ENCODE measurements at places on chromosomes 3 and 15.
A peak's percentile ranks its signal among the peaks of the same experiment; 100 is the strongest.

DNA sequence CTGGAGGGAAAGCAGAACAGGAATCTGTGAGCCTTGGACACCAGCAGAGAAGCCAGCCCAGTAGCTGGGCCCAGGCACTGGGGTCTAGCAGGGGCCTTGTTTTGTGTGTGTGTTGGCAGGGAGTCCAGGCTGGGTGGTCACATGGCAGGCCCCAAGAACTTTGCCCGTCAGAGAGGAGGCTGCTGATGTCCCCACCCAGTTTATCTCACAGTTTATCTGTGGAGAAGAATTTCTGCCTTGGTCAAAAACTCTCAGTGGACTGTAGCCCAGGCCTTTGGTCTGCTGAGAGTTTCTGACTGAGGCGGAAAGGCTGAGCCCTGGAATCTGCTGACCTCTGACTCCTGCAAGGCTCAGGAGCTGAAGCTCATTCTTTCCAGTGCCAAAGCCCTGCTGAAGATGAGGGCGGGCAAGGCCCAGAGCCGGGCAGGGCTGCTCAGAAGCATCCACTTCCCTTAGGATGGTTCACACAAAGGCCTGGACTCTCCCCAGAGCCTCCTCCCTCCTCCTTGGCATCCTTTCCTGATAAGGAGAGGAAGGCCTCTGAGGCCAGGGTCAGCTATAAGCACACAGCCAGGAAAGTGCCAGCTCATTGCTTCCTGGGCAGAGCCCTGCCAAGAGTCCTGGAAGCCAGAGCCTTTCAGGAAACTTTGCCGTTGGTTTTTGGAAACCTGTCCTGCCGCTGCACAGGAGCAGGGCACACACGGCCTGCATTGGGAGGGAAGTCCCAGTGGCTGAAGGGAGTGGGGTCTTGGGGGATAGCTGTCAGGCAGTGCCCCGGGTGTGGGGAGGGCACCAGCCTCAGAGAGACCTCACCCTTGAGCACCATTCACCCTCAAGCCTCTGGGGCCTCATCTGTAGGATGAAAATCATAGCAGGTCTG lies 37.2 kb upstream of the SLCO2A1 start:
- no peak for DNase-seq

DNA sequence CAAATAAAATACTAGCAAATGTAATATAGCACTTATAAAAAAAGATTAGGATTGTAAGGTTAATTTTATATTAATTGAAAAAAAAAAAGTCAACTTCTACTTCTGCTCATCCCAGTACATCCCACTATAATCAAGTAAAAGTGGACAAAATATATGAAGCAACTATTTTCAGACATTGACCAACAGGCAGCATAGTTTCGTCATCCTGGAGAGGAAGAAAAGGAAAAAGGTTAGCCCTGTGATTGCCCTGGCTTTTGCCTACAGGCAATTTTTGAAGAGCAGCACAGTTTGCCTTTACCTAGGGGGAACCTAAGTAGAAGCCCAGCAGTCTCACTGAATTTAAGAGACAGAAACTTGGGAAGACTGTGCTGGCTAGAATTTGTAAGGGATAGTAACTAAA lies 52.2 kb upstream of the ACTC1 start:
- DNase-seq: no peak

DNA sequence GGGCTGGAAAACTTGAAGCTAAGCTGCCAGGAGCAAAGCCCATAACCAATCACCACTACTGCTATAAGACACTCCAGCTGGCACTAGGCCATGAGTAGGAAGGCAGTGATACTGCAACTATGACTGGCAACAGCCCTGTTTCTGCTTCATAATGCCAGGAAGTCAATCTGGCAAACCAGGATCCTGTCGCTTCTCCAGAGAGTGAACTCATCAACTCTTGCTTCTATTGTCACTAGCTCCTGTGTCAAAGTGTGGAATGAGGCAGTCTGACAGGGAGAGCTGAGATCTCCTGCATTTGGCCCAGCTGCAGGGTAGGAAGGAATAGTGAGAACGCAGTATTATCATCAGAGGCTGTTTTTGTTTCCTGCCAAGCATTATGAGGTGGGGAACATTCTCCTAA lies 105.3 kb downstream of the CTNNB1 start:
- DNase-seq: no peak

- DNase-seq: peak; percentile 17
Observed at GRCh38 chr3:134312873-134313846, 61.1 kb downstream of the AMOTL2 start.

DNA sequence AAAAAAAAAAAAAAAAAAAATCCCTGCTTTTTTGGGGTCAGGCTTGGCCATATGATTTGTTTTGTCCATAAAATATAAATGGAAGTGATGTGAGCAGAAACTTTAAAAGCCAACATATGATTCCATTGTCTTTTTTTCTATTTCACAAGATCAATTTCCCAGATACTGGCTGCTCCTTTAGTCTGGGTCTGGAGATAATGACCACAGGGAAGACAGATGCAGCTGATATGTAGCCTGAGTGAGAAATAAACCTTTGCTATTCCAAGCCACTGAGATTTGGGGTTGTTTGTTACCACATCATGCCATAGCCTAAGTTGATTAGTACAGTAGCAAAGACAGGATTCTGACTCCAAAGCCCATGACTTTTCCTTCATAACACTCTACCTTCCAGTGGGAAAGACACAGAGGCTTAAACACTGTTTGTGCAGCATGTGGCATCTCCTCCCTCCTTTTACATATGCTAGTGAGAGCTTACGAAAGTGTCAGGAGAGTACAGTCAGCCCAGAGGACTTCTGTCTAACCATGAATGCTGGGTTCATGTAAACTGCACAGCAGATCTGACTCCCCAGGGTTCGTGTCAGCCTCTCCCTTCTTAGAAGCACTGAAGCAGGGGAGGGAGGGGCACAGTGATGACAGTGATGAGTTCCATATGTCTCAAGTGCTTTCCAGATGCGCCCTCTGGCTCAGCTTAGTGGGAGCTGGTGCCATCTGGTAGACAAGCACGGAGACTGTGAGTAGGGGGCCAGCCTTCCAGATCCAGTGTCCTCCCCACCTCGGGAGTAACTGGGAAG lies 36.7 kb upstream of the SLC7A14 start:
- DNase-seq: no peak

GRCh38 chr3:118181274-118181673 lies 853.4 kb downstream of the IGSF11 start:
- DNase-seq: no peak

- no peak for DNase-seq
Observed at GRCh38 chr3:39222939-39223338, 30.5 kb upstream of the XIRP1 start.

DNA sequence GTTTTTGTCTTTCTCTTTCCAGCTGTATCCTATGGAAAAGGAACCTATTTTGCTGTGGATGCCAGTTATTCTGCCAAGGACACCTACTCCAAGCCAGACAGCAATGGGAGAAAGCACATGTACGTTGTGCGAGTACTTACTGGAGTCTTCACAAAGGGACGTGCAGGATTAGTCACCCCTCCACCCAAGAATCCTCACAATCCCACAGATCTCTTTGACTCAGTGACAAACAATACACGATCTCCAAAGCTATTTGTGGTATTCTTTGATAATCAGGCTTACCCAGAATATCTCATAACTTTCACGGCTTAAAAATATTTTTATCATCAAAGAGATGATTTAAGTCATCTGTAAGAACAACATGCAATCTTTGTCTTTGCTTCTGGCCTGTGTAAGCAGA lies 44.9 kb upstream of the PARP14 start:
- no peak for DNase-seq

- no peak for DNase-seq
Observed at GRCh38 chr15:87579537-87579936, 677.0 kb downstream of the NTRK3 start.

DNA sequence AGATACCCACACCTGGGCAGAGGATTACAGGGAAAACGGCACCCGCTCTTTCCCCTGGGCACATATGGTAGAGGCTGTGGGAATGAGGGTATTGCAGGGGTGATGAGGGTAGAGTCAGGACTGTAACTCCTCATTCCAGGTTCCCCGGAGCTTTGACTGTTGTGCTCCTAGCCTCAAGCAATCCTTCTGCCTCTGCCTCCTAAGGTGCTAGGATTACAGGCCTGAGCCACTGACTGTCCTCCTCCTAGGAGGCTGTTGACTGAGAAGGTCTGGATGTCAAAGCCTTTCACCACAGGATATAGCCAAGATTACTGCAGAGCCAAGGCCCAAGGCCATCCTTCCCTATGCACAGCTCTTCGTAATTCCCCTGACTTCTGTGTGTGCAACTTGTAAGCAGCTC lies 1.1 kb upstream of the MPI start:
- no peak for DNase-seq

DNA sequence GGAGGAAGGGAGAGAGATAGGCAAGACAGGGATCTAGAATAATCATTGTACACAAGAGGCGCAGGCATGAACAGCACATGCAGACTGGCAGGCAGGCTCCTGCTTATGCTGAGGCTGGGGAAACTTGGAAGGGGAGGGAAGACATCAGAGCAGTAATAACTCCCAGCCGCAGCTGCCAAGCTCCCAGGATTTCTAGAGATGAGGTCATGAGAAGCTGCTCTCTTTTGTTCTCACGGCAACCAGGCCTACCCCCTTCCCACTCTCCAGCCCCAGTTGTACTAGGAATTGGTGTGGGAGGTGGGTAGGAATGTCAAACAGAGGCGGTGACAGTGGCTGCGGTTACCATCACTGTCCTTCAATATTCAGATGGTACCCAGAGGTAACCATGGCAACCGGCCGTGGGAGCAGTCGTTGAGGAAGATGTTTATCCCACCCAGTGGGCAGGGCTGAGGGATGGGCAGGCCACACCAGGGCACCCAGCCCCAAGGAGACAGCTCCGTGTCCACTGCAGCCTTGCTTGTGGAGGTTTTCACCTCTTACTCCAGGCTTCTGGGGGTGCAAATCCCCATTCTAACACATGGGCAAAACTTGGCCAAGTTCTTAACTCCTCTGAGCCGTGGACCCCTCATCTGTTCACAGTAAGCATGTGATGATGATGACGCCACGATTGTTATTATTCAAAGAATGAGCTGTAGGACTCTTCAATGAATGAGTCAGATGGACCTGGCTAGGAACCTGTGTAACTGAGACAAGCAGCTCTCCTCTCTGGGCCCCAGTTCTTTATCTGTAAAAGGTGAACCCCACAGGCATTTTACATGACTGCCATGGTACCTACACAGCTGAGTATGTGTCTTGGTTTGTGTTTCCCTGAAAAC lies 360.8 kb upstream of the PROK2 start:
- DNase-seq: no peak

DNA sequence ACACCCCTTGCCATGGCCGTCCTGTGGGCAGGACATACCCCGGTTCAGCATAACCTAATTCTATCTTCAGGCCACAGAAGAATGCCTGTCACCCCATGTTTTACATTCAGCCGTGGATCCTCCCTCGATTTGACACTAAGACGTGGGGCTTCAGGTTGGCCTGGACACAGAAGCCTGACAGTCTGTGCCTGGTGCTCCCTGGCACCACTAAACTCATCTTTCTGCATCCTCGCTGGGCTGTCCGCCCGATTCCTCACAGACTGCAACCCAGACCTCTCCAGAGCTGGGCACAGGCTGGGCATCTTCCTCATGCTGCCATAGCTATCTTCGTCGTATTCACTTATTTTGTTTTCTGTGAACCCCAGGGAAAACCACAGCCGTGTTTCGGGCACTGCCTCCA lies 117.8 kb upstream of the IQSEC1 start:
- DNase-seq: no peak

DNA sequence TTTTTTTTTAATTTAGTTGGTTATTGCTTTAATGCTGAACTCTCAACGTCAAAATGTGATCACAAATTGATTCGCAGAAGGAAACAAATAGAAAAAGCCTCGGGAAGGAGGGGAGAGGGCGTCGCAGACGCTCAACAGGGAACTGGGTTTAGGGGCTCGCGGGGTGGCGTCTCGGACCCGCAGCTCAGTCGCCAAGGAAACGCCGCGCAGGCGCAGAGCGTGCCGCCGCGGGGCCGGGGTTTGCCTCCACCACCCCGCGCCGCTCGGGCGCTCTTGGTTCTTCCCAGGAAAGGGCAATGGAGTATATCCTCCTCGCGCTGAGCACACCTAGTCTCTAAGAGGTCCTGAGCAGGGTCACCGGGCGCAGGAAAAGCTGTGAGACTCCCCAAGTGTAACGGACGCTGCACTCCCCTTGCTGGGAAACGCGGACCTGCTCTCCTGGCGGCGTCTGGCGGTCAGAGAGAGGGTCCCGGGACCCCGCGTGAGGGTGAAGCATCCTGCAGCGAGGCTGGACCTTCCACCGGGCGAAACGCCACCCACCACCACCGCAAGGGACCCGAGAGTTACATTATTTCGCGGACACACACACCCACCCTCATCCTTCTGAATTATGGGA lies 753 bp downstream of the PLCH1 start:
- DNase-seq: no peak

DNA sequence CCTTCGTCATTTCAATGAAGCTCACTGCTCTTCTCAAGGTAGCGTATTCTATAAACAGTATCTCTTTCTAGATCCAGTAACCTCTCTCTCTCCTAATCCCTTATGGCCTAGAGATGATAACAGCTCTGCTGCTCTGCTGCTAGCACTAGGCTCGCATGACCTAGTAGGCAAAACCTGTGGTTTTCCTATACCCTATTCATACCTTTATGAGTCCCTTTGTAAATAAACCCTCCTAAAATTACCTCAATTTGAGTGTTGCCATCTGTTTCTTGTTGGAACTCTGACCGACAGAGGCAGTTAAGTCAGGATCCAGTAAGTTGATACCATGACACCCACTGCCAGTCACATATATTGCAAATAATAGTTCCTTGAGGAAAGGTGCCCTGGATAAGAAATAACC lies 7.3 kb downstream of the CCDC14 start:
- DNase-seq: no peak

DNA sequence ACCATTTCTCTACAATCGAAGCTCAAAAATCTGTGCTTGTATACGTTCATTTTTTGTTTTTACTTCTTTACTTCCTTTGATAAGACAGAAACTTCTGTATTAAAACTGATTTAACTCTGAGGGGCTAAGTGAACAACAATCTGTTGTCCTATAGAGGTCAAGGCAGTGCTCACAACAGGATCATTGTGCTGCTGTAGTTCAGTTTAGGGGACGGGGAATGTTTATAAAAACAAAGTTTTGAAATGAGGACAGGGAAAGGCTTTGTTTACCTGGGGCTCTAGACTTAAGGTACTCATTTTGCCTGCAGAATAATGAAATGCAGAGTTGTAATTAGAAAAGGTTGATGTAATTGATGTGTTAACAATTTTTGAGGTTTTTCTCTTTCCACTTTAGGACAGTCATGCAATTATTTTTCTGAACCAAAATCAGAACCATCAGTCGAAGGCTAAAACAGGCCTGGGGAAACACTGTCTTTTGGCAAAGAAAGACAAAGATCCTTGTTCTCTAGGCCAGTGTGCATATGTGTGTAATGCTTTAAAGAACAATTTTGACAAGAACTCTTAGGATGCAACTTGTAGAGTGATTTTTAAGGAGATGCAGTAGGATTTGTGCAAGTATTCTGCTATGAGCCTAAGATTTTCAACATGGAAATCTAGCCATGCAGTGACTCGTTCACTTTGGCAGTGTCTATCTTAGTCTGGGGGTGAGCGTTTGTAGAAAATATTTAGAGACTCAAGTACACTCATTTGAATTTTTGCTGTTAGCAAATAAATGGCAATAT lies 165.2 kb downstream of the PGPEP1L start:
- DNase-seq: no peak

GRCh38 chr3:66795365-66795764 lies 202.7 kb upstream of the KBTBD8 start:
- no peak for DNase-seq

- DNase-seq: no peak
Observed at GRCh38 chr3:65639444-65639843, 399.3 kb downstream of the MAGI1 start.

GRCh38 chr15:68445351-68445750 lies 13.4 kb upstream of the ITGA11 start:
- DNase-seq: no peak
